Bone marrow (tissue), 2 donors: ENCODE measurements at places on chromosomes 4 and X.

DNA sequence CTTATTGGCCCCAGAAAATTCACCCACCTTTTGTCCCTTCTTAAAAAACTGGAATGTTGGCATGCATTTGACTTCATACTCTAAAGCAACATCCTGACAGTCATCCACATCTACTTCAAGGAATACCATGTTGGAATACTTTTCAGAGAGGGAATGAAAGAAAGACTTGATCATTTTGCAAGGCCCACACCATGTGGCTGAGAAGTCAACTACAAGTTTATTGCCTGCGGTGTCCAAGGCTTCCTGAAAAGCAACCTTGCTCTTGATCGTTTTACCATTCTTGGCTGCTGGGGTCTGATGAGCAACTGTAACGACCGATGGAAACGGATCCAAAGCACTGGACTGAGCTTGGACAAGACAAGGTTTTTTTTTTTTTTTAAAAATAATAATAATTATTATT is 9.3 kb downstream of the SEPTIN11 start:
- DNase-seq = no peak

- no peak for DNase-seq
These were observed 188.0 kb upstream of the TBC1D9 start for GRCh38 chr4:140944199-140944515.

- DNase-seq = no peak
These were observed 10.3 kb downstream of the PKD2 start for GRCh38 chr4:88017516-88018297.

DNA sequence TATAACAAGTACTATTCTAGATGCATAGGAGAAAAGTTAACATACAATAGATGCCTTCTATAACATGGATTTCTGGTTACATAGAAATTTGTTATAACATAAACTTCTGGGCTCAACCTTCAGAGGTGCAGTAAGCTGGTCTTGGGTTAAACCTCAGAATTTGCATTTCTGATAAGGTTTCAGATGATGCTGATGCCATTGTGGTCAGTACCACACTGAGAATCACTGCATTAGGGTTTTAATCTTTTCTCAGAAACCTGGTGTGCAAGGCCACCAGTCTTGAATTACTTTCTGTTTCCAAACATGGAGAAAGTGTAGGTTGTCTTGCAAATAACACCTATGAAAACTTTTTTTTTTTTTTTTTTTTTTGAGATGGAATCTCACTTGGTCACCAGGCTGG is 146.2 kb downstream of the SPOCK3 start:
- no peak for DNase-seq

DNA sequence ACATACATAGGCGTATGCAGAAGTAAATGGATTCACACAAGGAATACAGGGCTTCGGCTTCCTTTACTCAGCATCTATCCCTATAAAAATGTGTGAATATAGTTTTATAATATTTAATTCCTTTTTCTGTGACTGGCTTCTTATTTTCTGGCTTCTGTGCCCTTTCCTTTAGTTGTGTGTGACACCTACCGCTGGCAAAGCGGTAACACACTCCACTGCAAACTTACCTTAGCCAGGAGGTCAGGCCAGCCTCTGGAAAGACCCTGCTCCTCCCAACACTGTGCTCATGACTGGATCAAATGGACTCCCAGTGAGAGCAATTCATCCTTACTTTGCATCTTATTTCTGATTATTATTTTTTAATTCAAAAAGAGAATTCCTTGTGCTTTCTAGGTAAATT is 244.2 kb downstream of the ANK2 start:
- DNase-seq = no peak
